ENCODE measurements at places on chromosomes 5 and 9. TPM values are rescaled to one million over a fixed set of nuclear protein-coding genes. Genes with fewer than 3 reads are reported as not detected.

CCDC171 gene
- 3.0 TPM for total RNA-seq

PKN3 gene
- total RNA-seq, result 13.4 TPM

IL11RA gene
- 18.7 TPM for total RNA-seq

ZNF366 gene
- 12.2 TPM for total RNA-seq

SLC1A1 gene
- total RNA-seq, result 52.7 TPM

GLE1 gene
- total RNA-seq, result 21.8 TPM

PTTG1 gene
- 5.6 TPM for total RNA-seq

SHC3 gene
- 12.9 TPM for total RNA-seq

SMIM33 gene
- total RNA-seq, result not detected

Data from upper lobe of right lung (tissue), 1 donor.